Stimulated activated CD8-positive, alpha-beta memory T cell treated with anti-CD3 and anti-CD28 coated beads, Interleukin-7, amount 100 ng/mL, for 24 hours (primary cell): ENCODE measurements at places on chromosomes 2 and 18.

- no peak for DNase-seq
Observed at GRCh38 chr2:18151237-18151636, 272.8 kb downstream of the KCNS3 start.

GRCh38 chr2:111701266-111701665 is 182.7 kb downstream of the ANAPC1 start:
- DNase-seq = no peak

DNA sequence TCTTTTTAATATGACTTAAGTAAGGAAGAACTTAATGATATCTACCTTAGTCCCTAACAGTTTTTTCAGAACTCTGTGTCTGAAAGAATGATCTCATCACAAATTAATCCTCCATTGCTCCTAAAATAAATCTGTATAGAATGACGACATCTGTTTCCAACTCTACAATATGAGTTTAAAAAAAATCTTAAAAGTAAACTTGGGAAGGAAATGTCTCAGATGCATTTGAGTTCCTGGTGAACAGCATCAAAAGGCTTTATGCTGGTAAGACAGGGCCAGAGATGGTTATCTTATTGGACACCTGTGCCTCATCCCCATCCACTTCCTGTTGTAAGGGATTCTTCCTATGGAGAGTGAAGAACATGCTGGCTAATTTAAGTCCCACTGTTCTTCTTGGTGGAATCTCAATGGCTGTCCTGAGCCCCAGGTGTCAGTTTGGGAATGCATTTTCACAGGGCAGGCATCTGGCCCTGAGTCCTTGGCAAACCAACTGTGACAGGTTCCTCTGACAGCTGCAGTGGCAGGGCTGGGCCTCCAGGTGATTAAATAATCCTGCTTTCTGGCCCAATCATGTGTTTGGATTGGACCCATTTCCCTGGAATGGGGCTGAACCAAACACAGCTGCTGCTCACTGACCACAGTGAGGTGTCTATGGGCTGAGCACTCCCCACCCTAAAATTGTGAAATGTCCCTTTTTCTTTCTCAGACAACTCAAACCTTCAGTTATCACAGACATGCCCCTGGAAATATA is 12.9 kb upstream of the NCKAP5 start:
- DNase-seq = no peak

- DNase-seq = no peak
Observed at GRCh38 chr2:241381872-241382271, 25.8 kb downstream of the FARP2 start.

GRCh38 chr2:11342551-11343367 is 1.7 kb downstream of the ROCK2 start:
- DNase-seq = no peak
